GM23338 (cell line): ENCODE measurements at places on chromosomes 13 and 19.
A peak's percentile ranks its signal among the peaks of the same experiment; 100 is the strongest.

DNA sequence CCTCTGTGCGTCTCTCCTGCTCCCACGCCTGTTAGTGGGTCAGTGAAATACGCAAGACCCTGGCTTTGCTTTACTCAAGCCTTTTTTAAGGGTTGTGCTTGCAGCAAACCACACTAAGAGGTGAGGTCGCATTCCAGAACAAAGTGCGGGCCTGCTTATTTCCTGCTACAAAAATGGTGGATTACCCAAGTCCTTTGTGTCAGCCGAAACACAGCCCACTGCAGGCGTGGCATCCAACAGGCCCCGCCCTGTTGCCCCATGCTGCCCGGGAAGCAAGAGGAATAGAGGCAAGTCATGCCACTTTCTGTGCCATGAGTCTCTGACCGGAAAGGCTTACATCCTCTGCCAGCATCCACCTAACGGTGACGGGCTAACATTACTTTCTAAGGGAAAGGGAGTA, 7.7 kb upstream of the IRS2 start:
- DNase-seq, result peak; percentile 50

DNA sequence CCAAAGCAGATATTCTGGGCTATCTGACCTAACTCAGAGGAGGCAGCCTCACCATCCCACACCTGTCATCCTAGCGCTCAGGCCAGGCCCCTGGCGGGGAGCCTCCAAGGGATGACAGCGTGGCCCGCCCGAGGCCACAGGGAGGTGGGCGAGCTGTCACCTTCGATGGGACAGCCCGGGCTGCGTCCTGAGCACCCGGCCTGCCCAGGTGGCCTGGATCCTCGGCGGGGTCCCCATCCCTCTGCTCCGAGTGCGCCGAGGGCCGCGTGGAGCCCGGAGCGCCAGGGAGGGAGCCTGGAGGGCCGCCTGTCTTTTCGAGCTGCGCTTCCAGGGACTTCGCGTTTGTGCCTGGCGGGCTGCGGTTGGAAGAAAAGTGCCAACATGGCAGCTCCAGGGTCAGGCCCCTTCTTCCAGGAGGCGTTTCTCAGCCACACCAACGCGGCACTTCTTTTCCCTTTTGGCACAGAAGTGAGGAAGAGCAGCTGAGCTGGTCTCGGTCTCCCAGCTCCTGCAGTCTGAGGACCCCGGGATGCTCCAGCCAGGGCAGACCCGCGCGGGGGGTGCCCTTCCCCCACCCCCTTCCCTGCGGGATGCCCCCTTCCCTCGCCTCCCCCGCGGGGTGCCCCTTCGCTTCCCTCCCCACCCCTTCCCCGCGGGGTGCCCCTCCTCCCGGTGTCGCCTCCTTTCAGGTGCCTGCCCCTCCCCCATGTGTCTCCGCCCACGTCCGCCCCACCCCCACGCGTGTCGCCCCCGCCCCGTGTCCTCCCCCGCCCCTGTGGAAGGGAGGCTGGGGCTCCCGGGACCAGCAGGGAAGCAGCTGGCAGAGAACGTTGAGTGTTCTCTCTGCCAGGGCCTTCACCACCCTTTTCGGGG, 42.3 kb downstream of the GJA3 start:
- DNase-seq, result peak; percentile 72

GRCh38 chr13:99154064-99154463, 46.6 kb upstream of the UBAC2 start:
- no peak for DNase-seq

DNA sequence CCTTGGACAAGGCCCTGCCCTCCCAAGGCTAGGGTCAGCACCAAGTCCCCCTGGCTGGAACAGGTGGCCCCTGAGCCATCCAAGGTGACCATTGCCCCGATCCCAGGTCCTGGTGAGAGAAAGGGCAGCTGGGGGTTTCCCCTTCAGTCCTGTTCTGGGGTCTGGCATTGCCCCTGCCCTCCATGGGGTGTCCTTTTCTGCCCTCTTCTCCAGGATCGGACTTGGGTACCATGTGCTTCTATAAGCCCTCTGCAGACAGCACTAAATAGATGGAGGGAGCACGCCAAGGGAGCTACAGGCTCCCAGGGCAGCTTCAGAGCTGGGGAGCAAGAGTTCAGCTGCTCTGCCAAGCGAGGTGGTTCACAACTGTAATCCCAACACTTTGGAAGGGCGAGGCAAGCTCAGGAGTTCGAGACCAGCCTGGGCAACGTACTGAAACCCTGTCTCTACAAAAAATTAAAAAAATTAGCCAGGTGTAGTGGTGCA, 13.5 kb upstream of the KCNN1 start:
- no peak for DNase-seq

DNA sequence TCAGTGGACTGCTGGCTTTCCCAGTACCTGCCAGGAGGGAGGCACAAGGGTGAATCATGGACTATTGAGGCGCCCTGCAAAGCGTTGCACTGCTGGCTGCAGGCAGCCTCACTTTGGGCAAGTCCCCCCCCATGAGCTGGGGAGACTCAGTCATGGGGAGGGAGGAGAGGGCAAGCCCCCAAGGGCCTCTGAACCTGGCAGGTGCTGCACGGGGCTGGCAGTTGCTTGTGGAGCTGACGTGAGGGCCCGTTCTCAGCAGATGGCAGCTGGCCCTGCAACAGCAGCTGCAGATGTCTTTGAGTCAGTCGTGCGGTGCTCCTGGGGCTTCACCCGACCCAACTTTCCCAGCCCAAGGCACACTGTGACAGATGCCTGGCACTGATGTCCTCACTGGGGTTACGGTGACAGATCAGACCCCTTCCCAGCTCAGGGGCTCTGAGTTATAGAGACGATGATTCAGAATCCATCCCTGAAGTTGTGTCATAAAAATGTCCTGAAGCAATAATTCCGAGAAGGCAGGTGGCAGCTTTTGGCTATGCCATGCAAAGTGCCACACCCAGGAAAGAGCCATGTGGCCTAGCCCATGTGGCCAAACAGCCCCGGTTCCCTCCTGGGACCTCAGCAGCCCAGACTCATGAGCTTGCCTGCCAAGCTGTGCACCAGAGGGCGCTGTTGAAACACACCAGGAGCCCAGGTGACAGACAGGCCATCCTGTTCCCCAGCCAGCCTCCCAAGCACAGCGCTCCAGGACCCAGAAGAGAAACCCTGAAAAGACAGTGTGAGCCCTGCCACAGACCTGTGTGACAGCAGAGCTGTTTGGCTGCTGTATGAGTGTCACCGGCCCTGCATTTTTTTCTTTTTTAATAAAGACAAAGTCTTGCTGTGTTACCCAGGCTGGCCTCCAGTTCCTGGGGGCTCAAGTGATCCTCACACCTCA, 53.6 kb upstream of the LDLR start:
- DNase-seq, result peak; percentile 96

GRCh38 chr13:98405107-98405571, 171.8 kb downstream of the STK24 start:
- DNase-seq, result peak; percentile 83

DNA sequence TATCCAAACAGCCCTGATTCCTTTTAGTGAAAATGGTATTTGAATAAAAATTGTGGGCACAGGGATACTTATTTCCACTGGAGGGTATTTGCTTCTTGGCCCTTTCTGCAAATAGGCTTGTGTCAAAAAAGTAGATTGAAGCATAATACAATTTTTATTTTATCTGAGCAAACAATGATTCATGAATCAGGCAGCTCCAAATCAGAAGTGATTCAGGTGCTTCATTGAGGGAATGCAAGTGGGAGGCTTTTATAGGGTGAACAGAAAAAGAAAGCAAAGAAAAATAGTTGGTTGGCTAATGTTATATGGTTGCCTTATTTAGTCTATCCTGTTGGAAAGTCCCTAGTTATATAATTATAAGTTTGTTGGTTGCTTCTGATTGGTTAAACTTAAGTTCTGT, 117.9 kb downstream of the ITGBL1 start:
- no peak for DNase-seq
